Hematopoietic multipotent progenitor cell treated with erythropoietin and hydrocortisone succinate and interleukin-3 and kit ligand, for 8 days (in vitro differentiated cells): ENCODE measurements at places on chromosomes 3 and 15.
A peak's percentile ranks its signal among the peaks of the same experiment; 100 is the strongest.

GRCh38 chr15:68230157-68231100, 901 bp upstream of the CLN6 start:
- no peak for DNase-seq

DNA sequence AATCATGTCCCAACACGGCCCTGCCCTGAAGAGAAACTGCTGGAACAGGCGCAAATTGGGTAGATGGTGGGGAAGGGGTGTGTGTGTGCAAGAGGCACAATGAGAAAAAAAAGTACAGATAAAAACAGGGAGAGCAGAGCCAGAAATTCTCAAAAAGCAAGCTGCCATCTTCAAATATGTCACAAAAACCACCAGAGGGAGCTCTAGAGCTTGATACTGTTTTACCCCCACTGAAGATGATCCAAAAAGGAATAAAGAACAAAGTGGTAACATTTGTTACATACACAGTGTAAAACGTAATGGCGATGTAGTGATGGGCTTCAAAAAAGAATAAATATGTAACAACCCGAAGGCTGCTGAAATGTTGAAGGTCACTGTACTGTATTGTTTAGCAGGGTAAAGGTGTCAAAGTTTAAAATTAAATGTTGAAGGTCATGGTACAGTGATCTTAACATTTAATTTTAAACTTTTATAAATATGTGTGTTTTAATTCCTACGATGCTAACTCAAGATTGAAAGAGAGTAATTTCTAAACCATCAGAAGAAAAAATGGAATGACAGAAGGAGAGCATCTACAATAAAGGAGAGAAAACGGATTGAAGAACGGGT, 6.0 kb downstream of the SNRPA1 start:
- DNase-seq = peak; percentile 73

DNA sequence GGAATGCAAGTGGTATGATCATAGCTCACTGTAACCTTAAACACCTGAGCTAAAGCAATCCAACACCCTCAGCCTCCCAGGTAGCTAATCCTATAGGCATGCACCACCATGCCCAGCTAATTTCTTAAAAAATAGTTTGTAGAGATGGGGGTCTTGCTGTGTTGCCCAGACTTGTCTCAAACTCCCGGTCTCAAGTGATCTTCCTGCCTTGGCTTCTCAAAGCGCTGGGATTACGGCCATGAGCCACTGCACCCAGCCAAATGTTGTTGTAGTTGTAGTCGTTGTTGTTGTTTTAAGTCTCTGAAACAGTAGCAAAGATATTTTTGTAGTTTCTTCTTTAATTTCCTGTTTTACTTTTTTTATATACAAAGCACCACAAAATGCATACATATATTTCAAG, 616.6 kb downstream of the NAALADL2 start:
- no peak for DNase-seq

DNA sequence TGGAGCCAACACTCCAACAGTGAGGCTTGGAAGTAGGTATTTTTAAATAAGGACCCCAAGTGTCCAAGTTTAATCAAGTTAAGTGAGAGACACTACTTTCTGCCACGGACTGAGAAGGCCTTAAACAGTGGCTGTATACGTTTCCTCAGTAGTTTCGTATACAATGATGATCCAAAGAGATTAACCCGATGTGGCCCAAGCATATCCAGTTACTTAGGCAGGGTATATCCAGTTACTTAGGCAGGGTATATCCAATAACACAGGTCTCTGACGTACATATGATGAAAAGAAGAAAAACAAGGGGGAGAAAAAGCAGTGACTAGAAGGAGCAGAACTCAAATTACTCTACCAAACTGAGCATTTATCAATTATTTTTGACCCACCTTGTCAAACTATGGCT, 591.4 kb downstream of the FOXP1 start:
- DNase-seq = no peak

DNA sequence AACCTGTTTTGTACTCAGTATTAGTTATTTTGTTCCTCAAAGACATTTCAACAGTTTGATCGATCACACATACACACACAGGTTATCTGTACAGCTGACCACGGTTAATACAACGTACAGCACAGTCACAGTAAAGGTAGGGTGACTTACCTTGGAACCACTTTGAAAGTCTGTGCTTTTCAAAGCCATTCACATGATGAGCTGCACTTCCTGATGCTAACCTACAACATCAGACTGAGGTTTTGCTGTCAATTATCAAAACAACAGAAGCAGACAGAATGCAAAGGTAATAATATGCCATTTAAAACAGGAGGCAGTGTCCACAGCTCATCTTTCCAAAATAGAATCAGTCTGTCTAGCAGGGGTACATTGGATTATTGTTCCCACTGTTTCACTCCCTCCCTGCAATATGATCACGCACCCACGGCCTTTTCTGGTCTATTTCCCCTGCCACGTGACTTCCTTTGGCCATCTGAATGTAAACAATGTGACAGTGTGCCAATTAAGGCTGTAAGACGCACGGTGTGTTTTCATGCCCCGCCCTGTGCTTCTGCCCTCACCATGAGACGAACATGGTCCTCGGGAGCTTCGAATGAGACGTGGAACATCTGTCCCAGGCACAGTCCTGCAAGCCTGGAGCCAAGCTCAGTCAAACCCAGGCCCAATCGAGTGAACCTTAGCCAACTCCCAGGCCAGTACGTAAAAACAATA, 102.4 kb downstream of the FMN1 start:
- no peak for DNase-seq

DNA sequence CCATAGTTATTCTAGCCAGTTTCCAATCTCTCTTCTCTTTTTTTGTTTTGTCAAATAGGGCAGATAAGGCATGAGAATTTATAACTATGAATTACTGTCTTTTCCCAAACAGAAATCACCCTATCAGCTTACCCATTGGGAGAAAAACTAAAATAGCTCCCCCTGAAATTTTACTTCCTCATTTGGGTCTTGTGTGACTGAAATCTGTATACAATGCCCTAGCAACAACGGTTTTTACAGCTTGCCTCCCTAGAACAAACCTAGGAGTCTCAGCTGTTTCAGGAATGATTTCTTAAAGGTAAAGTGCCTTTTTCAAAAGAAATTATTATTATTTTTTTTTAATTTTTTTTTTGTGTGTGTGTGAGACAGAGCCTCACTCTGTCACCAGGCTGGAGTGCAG, 56.8 kb downstream of the CD86 start:
- DNase-seq = no peak

GRCh38 chr15:27587810-27588209, 511.3 kb downstream of the OCA2 start:
- DNase-seq = no peak

- DNase-seq = peak; percentile 37
Observed at GRCh38 chr3:134754768-134755559, 40.1 kb upstream of the EPHB1 start.

DNA sequence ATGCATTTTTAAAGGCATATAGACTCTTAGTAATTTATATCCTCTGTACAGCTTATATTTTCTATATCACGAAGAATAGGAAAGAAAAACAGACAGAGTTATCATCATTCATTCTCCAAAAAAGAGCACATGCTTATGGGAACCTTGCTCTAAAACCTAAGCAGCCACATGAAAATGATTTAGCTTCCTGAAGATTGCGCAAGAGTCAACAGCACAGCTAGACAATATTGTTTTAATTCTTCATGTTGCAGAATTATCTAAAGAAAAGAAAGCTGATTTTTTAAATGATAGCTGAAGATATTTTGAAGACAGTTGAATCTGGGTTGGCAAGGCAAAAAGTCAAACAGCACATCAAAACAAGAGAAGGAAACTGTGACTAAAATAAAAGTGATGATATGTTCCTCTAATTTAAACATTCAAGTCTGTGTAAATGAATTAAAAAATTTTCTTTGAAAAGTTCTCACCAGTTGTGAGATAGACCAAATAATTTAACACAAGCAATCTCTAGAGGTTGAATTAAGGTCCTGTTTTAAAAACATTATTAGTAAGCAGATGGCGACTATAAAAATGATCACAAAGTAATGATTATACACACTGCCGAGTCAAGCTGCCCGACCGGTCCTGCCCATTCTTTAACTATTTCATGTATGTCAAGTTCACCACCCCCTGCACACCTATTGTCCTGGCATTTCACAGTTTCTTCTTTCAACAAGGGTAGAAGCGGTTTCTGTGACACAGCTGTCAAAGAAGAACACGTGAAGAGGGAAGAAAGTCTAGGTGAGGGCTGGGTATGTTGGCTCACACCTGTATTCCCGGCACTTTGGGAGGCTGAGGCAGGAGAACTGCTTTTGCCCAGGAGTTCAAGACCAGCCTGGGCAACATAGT, 74.2 kb upstream of the BHLHE40 start:
- DNase-seq = no peak

- DNase-seq = no peak
Observed at GRCh38 chr15:75231836-75232235, 26.3 kb upstream of the GOLGA6C start.

- no peak for DNase-seq
Observed at GRCh38 chr3:71046791-71047190, 536.7 kb downstream of the FOXP1 start.

GRCh38 chr3:188342991-188343732, 189.2 kb downstream of the LPP start:
- no peak for DNase-seq

- DNase-seq = no peak
Observed at GRCh38 chr3:44984335-44984734, 8.3 kb downstream of the EXOSC7 start.

GRCh38 chr3:56314842-56315241, 153.4 kb downstream of the ERC2 start:
- DNase-seq = no peak

DNA sequence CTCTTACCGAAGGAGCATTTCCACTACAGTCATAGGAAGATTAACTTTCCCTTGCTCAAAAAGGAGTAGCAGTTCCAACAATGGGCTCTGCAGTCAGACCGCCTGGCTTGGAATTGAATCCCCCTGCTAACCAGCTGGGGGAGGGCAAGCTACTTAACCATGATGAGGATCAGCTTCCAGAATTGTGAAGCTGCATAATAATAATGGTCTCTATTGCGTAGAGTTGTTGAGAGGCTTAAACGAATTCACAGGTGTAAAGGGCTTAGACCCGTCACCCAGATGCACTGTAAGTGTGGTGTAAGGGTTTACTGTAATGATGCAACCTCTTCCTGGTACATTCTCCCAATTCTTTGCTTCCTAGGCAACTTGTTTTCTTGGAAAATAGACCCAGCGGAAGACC, 185.2 kb upstream of the RGMA start:
- DNase-seq = no peak

GRCh38 chr15:41648770-41649169, 11.4 kb upstream of the MGA start:
- DNase-seq = no peak

DNA sequence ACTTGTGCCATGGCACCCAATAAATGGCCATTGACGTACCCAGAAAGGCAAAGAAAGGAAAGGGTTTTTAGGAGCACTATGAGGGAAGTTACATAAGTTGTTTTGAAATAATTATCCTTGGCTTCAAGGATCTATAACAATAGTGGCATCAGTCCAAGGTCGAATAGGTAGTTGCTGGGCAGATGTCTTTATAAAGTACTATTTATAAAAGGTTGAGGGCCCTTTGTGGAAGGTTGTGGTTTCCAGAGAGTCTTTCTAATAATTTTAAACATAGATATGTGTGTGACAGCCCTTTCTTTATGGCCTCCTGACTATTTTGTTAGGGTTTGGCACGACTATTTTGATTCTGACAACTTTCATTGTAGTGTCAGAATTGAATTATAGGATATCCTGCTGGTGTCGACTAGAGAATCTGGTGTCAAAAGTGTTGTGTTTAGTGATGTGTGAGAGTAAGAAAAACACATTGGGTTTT, 260.5 kb downstream of the PYDC2 start:
- DNase-seq = no peak

GRCh38 chr15:56939257-56939656, 20.8 kb downstream of the TCF12 start:
- DNase-seq = no peak

DNA sequence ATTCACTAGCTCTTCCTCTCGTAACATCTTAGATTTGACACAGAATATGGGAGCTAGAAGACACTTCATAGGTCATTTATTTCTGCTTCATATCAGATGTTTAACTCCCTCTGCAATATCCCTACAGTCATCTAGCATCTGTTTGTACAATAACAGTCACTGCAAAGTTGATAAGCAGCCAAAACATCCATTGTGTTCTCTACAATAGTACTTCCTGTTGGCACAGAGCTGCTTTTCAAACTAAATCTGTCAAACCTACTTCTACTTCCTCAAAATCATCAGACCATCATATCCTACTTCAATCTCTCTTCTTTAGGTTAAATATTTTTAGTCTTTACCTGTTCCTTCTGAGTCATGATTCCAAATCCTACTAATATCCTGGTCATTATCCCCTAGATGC, 233.2 kb downstream of the FGF12 start:
- no peak for DNase-seq

DNA sequence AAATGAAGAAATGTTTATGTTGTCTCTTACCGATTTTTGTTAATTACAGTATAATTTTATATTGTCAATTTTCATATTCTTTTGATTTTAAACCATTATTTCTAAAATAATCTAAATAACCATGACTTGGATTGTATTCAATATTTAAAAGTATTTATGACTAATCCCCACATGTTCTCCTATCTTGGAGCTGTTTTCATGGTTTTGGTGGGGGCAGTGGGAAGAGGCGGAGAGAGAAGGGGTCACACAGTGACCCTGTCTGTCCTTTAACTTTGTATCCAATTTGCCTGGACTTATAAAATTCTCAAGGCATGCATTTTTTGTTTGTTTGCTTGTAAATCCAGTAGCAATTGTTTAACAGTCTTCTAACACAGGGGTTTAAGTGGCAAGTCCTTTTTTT, 407.4 kb downstream of the NTRK3 start:
- DNase-seq = no peak

DNA sequence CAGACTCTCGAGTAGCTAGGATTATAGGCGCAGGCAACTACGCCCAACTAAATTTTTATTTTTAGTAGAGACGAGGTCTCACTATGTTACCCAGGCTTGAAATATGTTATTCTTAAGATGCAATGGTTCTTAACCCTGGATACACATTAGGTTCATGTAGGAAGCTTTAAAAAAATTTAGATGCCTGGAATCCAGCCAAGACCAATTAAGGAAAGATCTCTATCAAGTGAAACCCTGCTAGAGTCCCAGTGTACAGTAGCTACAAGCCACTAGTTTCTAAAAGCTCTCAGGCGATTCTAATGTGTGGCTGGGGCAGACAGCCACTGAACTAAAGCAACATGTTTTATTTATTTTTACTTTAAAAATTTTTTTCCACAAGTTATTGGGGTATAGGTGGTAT, 33.2 kb downstream of the TRIM69 start:
- no peak for DNase-seq

- DNase-seq = no peak
Observed at GRCh38 chr3:186456731-186457191, 87.4 kb downstream of the CRYGS start.

GRCh38 chr3:46917257-46917656, 39.7 kb downstream of the PTH1R start:
- no peak for DNase-seq
